ENCODE measurements at places on chromosomes 2 and 18.

- DNase-seq = no peak
These were observed 143.7 kb upstream of the RPRM start for GRCh38 chr2:153622285-153622684.

GRCh38 chr2:216624251-216624650 lies 9.0 kb upstream of the IGFBP2 start:
- DNase-seq = no peak

DNA sequence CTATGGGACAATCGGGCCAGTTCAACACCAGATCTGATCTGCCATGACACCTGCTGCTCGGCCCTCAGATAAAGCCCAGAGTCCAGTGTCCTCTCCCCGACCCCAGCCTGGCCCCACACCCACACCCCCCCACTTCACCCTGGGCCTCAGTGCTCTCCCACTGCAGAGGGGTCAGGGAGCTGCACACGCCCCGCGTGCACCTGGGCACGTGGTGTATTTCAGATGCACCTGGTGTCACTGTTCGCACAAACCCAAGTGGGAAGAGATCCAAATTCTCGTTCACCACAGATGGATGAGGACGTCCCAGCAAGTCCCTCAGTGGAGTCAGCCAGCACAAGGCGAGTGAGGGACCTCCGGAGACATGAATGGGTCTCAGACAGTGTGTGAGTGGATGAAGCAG lies 161.3 kb downstream of the RTP5 start:
- no peak for DNase-seq

DNA sequence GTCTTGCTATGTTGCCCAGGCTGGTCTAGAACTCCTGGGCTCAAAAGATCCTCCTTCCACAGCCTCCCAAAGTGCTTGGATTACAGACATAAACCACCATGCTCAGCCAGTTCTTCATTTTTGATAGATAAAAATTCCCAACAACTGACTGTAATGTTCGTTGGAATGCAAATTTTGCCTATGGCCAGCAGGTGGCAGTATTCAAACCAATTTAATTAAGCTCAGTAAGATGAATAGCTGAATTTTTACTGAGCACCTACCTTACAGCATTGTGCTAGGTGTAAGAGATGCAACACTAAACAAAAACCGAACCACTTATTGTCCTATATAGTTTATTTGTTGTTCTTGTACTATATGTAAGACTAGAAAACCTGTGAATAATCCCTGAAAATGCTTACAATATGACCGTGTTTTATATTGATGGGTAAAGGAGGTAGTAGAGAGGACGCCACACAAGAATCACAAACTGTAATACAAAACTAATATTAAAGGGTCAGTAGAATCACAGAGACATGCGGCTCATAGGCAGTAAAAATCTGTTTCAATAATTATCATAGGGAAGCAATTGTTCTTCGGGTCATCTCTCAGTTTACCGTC lies 8.2 kb upstream of the TMEM182 start:
- peak; percentile 34 for DNase-seq

DNA sequence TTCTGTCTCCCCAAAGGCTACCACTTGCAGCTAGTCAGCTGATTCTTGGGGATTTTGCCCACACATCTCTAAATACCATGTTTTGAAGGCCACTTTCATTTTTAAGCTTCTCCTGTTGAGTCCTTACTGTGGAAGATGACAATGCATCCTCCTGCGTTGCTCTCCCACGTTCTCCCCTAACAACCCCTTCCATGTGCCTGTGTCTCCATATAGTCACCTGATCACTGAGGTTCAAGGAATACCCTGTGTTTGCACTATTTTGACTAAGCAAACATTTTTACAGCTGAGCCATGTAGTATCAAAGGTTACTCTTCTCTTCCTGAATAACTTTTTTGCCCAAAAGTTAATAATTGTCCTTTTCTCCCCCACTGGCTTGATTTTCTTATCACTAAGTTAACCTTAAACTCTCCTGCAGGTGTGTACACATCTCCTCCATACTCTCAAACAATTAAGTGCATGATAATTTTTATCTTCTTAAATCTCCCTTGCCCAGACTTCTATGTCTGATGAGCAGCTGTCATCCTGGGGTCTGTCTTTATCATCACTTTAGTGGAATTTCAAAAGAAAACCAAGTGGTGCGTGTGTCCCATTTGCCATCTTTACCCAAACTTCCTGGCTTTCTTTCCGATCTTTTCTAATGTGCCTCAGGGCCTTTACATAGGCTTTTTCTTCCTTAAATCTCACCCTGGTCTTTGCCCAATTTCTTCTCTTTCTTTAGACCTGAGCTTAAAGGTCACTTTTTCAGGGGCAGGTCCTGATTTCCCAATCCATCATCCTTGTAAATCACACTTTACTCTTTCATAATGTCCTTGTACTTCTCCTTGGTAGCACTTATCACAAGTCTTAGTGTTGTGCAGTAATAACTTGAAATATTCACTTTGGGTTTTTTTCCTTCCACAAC lies 85.2 kb upstream of the SPATS2L start:
- no peak for DNase-seq

GRCh38 chr2:217033186-217033585 lies 173.3 kb upstream of the TNP1 start:
- no peak for DNase-seq

- no peak for DNase-seq
These were observed 49.0 kb upstream of the BIN1 start for GRCh38 chr2:127155947-127156346.

DNA sequence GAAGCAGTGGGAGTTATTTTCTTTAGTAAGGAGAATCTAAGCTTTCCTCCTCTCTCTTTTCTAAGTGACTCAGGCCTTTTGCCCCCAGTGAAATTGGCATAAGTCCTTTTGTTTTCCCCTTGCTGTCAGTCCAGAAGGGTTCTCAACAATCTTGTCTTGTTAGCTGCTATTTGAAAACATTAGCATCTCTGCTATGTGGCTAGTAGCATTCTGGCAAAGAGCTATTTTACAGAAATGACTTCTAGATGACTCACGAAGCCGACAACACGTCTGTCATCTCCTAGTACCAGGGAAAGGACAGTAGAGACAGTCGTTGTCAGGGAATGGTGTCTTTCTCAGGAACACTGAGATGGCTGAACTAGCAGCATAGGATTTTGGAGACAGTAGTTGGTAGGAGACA lies 14.7 kb downstream of the SMARCAL1 start:
- DNase-seq = no peak

DNA sequence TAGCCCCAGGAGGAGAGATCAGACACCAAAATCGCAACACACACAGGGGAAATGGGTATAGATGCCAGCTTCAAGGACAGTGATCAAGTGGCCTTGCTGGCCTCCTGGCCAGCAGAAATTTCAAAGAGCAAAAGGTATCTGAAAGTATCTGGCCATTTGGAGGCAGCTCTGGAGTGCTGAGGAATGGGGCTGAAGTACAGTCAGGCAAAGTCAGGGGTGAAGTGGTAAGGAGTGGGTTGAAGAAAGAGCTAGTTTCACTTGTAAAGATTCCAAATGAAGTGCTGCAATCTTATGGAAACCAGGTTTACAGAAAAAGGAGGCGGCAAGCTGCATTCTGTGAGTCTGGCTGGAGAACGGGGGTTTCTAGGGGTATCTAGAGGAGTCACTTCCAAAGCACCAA lies 19.2 kb upstream of the PCBP1 start:
- DNase-seq = no peak

DNA sequence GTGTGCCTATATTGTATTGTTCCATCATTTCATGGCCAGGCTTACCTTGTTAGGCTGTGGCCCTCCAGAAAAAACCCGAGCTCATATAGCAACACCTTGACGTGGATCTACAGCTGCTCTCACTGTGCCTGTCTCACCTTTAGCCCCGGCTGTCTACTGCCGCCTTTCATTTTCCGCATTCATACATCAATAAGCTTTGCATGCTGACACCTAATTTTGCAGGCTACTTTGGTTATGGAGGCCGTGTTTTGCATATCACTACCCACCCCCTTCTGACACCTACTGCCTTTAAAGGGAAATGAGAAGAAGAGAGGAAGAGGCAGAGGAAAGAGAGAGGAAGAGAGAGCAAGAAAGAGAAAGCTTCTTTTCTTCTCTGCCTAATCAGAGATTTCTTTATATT lies 702.9 kb downstream of the BCL11A start:
- DNase-seq = no peak

DNA sequence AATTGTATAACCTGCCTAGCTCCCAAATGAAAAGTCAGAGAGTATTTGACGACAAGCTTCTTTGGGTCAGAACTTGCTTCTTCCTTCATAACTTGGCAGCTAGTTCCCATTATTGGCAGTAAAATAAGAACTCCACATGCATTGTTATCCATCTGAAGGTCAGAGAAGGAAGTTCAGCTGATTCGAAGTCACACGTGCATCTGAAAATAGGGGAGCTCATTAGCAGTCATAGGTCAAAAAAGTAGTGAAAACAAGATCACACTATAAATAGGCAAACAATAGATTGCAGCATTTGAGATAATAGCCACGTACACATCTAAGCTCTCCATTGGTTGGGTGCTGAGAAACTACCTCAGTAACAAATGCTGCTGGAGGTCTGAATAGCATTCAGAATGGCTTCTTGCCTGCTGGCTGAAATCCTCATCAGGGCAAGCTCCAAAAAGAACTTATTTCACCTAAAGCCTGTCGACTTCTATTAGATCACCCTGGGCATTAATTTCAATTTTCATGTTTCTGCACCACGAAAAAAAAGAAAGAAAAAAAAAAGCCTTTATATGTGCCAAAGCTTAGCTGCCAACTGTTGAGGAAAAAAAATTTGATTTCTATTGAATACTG lies 1492.9 kb upstream of the CELF4 start:
- DNase-seq = no peak

DNA sequence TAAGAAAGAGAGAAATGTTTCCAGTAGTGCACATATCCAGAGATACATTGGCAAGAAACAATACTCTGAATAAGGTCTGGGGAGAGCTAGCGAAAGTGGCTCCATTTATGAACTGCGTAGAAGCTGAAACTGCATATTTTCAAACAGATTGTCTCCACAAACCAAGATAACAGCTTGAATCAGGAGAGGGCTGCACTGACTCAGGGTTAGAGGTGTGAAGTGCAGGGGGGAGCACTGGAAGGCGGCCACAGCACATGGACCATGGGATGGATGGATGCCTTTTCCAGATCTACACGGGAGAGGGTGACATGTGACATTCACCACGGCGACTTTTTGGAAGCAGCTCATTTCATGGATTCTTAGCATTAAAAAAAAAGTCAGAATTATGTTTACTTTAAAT lies 729.4 kb downstream of the RNF144A start:
- no peak for DNase-seq

DNA sequence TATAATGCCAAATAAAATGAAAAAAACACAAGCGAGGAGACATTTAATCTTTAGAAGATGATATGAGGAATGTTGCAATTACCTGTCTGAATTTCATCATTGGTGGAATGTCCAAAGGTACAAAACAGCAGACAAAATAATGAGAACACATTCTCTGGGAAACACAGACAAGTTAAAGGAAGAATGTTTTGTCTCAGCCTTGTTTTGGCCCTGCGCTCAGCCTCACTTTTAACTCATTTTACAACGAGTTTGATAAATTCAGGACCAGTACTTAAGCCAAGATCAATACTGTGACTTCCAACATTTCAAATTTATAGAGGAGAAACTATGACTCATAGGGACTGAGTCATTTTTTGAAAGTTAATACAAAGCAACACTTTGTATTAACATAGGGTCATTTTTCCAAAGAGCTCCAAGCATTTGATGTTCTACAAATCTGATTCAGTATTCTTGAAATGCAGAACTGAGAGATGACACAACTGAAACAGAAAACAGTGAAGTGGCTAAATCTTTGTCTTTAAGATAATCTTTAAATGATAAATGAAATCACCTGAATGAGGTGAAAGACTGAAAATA lies 833.2 kb upstream of the CHAC2 start:
- peak; percentile 84 for DNase-seq

GRCh38 chr18:35024965-35025364 lies 16.2 kb upstream of the MAPRE2 start:
- peak; percentile 86 for DNase-seq

DNA sequence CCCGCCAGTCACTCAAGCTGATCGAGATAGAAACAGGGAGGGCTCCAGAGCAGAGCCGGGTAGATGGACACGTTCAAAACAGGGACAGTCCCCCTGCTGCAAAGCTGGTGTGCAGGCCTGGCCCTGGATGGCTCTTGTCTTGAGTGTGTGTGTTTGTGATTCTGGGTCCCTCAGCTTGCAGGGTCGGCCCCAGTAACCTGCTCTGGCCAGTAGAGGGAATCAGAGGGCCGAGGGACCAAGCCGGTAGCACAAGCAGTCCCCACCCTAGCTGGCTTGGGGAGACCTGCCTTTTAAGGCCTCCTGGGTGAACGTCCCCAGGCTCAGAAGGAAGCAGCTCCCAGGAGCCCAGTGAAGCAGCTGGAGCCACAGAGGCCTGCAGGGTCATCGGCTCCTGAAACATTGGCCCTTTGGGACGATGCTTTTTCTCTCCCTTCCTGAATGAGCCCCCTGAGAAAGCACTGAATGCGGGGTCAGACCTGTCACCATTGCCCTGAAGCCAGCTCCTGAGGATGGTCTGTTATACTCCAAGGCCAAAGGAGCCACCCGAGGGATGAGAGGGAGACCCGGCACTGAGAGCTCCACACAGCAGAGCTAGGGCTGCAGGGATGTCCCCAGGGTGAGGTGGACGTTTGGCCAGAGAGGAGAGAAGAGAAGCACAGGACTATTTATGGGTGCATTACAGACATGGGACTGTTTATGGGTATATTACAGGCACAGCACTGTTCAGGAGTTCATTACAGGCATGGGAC lies 15.4 kb upstream of the MLPH start:
- no peak for DNase-seq

GRCh38 chr2:101515477-101515876 lies 40.6 kb upstream of the RFX8 start:
- no peak for DNase-seq

DNA sequence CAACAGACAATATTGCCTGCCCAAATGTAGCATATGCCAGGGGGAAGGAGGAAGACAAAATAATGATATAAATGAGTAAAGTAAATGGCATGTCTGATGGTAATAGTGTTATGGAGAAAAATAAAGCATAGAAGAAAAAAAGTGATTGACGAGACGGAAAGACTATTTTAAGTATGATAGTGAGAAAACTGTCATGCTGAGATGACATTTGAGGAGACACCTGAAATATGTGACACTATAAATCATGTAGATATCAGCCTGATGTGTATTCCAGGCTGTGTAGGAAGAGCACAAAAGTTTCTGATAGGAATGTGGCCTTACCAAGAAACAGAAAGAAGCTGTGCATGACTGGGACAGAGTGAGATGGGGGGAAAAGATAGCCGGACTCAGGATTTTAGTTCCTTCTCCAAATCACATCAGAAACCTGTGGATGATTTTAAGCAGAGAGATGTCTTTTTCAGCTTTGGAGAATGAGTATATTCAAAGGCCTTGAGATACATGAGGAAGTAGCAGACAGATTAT lies 387.3 kb upstream of the SYT4 start:
- DNase-seq = no peak

- no peak for DNase-seq
These were observed 6.8 kb downstream of the PHLPP1 start for GRCh38 chr18:62721839-62722795.

GRCh38 chr2:35468245-35468644 lies 887.3 kb upstream of the CRIM1 start:
- peak; percentile 43 for DNase-seq

Measured in astrocyte of the cerebellum (primary cell).